ENCODE measurements at places on chromosomes 11 and 22.

DNA sequence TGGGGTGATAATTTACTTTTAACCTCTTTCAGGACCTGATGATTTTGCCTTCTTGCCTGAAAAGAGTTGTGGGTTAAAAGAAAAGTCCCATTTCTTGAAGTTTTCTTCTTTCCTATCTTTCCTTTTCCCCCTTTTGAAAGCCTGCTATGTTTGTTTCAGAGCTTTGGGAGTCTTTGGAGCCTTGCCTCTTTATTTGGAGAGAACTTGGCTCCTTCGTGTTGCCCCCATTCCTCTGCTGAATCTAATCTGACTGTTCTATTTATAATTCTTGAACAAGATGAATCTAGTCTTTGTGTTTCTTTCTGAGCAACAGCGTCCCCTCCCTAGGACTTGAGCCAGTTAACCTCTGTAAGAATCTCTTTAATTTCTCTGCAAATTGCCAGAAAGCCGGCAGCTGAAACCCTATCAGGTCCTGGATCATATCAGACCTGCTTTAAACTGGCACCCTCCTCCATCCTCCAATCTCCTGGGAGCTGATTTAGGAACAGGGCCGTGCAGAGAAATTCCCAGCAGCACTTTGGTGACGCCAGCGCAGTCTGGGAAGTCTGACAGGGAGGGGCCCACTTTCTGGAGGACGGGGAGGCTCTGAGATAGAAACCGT is 289.1 kb upstream of the SORL1-AS1 start:
- no peak for DNase-seq

DNA sequence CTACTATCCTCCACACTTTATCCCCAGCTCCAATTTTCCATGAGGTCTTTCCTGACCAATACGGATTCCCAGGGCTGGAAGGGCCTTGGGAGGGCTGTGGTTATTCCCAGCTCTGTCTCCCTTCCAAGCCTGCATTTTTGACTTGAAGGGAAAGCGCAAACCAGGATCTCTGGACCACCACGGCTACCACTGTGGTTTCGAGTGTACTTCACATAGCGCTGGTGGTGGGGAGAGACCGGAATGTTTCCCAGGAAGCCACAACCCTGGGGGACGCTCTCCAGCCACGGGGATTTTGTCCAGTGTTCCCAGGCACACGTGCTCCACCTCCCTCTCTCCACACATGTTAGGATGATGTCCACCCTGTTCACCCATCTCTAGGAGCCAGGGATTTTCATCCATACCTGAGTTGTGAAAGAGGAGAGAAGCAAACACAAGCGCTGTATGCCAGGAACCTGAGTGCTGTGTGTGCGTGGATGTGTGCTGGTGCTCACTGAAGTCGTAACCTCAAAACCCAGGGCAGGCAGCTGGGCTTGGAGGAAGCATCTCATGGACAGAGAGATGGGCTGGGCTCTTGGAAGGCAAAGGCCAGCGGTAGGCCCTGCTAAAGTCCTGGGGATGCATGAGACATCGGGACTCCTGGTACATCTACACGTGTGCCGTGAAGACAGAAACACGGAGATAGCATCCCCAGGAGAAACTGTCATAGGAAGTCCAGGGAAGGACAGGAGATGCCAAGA is 1.3 kb upstream of the NPTXR start:
- no peak for DNase-seq

DNA sequence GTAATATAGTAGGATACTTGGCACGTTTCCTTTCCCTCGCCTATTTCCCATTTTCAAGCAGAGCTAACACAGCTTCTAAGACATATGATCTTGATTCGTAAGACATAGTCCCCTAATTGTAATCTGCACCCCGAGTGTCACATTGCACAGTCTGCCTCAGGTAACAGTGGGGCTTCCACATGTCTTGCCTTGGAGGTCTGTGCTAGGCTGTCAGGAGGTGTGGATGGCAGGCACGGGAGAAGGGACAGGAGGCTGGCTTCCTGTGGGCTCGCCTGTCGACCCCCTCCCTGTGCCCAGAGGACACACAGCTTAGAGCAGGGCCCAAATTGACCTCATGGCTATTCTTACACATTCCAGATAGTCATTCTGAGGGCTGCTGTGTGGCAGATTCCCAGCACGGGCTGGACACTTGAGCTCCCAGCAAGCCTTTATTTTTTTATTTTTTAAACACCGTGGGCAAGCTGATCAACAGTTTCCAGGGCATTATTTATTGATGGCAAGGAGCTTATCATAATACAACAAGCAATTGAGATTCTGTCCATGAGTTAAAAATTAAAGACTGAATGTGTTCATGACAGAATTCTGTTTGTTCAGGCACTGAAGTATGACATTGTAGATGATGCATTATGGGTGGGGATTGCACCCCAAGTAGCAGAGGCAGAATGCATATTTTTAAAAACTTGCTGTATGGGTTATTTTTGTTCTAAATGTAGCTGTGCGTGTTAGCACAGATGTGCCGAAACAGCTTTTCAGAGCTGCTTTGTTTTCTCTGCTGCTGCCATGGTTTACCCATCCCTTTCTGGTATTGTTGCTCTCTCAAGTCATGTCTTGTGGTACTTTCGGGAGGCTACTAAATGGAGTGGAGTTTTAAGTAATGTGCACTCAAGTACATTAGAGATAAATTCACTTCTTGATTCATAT is 113.0 kb downstream of the ATXN10 start:
- DNase-seq = no peak

DNA sequence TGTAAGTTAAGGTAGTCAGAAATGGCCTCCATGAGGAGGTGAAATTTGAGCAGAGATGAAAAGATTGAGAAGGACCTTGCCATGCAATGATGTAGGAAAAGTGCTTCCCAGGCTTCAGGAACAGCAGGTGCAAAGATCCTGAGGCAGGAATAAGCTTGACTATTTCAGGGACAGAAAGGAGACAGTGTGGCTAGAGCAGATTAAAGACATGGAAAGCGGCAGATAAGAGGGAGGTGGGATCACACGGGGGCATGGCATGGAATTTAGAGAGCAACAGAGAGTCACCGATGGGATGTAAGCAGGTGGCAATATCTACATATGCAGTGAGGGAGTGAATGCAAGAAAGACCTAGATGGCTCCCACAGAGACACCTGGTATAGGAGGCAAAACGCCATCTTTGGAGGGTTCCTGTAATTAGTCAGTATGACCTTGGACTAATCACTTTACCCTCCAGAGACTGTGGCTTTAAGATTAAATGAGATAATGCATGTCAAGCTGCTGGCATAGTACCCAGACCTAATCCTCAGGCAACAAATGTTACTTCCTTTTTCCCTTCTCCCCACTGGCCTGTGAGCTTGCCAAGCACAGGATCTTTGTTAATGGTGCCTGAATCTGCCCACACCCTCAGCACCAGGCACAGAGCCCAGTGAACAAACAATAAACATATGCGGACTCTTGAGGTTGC is 24.6 kb upstream of the ACER3 start:
- no peak for DNase-seq

DNA sequence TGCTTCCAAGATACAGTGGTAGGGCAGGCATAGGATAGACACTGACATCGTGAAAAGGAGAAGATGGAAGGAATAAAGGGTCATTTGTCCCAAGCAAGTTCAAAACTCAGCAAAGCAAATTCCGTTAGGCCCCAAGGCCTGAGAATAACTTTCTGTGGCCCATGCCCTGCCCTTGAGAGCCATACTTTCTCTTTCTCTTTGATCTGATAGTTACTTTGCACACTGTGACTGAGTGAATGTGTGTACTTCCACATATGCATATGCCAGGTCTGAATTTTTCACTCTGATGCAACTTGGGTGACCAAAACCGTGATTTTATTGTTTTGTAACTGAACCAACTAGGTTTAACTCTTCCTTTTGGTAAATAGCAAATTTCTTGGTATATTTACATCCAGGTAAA is 371.5 kb downstream of the RAB38 start:
- DNase-seq = no peak

DNA sequence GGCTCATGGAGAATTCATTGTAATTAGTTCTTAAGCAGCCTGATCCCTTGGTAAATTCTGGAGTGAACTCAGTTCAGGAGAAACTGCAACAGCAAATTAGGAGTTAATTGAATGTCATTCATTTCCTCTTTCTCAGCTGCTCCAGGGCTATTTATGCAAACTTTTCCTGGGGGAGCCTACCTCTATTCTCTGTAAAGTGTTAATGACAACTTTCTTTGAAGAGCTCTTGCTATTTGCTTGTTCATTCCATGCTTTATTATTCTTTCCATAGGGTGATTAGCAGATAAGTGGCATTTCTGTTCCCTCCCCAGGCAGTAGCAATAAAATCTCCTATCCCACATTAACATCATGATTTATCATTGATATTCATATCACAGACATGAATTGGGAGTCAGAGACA is 267.6 kb upstream of the DDI1 start:
- DNase-seq = no peak

- DNase-seq = no peak
Measured at GRCh38 chr11:15278128-15278527, 163.4 kb downstream of the INSC start.

- DNase-seq = no peak
Measured at GRCh38 chr22:29773233-29773632, 6.1 kb downstream of the UQCR10 start.

DNA sequence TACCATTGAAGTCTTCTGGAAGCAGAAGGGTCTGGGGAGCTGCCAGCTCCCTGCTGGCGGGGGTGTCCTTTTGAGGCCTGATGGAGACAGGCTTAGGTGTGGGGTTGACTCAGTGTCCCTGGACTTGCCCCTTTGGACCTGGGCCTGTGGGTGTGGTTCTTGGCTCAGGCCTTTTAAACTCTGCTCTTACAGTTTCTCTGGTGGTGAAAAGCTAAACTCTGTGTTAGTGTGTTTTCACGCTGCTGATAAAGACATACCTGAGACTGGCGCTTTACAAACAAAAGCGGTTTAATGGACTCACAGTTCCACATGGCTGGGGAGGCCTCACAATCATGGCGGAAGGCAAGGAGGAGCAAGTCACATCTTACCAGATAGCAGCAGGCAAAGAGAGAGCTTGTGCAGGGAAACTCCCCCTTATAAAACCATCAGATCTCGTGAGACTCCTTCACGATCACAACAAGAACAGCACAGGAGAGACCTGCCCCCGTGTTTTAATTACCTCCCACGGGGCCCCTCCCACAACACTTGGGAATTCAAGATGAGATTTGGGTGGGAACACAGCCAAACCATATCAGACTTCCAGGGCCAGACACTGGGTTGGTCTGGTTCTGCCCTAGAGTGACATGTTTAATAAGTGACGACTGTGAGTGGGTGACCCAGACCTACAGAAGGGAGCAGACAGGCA is 26.5 kb downstream of the GRAMD4 start:
- DNase-seq = no peak

- DNase-seq = no peak
Measured at GRCh38 chr11:9385327-9385899, 961 bp downstream of the IPO7 start.

GRCh38 chr11:468493-468892 is 18.4 kb downstream of the PTDSS2 start:
- no peak for DNase-seq

DNA sequence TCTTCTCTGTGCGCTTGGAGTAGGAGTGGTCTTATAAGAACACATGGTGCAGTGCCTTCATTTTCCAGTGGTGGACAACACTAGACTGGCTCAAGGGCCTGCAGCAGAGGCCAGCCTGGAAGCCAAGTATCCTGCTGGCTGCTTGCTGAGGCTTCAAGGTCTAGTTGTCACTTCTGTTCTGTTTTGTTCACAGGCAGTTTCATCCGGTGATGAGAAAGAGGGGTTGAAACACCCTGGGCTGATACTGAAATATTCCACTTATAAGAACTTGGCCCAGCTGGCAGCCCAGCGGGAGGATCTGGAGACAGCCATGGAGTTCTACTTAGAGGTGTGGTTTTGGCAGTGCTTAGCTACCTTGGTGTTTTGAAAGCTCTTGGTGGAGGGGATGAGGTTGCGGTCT is 29.8 kb downstream of the CABIN1 start:
- DNase-seq = no peak

GRCh38 chr22:44291265-44291664 is 21.5 kb downstream of the SHISAL1 start:
- DNase-seq = no peak

DNA sequence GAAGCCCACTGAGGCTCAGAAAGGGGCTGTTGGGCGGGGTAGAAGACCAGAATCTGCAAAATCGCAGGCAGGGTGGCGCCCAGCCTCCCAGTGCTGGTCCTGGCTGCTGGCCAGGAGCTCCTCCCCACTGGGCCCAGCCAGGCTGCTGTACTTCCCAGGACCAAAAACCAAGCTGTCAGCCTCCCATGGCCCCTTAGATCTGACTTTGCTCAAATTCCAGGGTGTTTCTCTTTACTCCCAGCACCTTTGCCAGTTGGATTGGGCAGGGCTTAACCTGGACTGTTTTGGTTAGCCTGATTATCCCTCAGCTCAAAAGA is 44.2 kb upstream of the WEE1 start:
- DNase-seq = no peak

- no peak for DNase-seq
Measured at GRCh38 chr11:63534895-63535461, 1.6 kb upstream of the PLAAT4 start.
